Fibroblast of upper back skin (primary cell): ENCODE measurements at places on chromosomes 16 and 17.
A peak's percentile ranks its signal among the peaks of the same experiment; 100 is the strongest.

GRCh38 chr17:35645923-35646322, 58.8 kb downstream of the AP2B1 start:
- no peak for DNase-seq

GRCh38 chr16:68902969-68903345, 59.6 kb downstream of the TANGO6 start:
- no peak for DNase-seq

DNA sequence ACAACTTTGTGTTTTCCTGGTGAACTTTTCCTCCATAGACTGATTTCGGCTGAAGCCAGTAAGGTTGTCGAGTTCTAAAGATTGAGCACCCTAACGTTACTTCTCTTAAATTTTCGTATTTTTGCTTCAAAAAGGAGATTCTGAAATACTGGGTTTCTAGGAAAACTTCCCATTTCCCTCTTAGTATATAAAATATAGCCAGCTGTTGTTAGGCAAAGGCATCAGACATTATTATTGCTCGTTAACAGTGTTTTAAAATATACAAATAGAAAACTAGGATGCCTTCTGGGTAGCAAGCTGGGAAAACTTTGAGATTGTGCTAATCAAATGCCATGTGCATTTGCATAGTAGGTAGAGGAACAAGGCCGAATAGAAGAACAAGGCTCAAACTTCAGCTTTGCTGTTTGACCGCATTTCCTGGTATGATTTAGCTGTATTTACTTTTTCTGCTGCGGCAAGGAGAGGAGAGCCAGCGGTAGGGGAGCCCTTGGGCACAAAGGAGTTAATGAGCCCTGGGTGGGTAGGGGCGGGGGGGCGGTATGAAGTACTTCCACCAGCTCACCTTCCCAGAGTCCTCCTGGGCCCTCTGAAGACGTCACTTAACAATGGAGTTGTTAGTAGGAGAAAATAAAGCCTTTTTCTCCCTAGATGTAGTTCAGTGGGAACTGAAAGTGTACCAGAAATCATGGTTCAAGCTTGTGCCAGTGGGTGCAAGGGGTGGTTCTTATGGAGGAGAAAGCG, 151.9 kb downstream of the MSI2 start:
- DNase-seq = no peak

DNA sequence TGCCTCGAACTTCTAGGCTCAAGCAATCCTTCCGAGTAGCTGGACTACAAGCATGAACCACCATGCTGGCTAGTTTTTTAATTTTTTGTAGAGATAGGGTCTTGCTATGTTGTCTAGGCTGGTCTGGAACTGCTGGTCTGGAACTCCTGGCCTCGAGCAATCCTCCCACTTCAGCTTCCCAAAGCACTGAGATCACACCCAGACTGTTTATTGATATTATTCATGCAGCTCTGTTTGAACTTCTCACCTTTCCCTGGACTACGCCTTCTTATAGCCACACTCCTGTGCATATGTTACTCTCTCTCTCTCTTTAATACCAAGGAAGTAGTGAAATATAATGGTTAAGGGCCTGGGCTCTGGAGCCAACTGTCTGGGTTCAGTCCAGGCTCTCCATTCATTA, 4.6 kb downstream of the COG7 start:
- no peak for DNase-seq

- DNase-seq = no peak
These were observed 16.6 kb downstream of the CMIP start for GRCh38 chr16:81461243-81461642.

GRCh38 chr16:17437127-17437720, 33.5 kb downstream of the XYLT1 start:
- DNase-seq = peak; percentile 16

DNA sequence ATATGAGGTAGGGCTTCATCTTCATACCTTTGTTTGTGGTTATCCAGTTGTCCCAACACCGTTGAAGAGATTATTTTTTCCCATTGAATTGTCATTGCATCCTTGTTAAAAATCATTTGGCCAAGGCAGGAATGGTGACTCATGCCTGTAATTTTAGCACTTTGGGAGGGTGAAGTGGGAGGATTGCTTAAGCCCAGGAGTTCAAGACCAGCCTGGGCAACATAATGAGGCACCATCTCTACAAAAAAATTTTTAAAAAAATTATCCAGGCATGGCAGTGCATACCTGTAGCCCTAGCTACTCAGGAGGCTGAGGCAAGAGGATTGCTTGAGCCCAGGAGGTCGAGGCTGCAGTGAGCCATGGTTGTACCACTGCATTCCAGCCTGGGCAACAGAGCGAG, 223.9 kb downstream of the TANC2 start:
- DNase-seq = no peak

DNA sequence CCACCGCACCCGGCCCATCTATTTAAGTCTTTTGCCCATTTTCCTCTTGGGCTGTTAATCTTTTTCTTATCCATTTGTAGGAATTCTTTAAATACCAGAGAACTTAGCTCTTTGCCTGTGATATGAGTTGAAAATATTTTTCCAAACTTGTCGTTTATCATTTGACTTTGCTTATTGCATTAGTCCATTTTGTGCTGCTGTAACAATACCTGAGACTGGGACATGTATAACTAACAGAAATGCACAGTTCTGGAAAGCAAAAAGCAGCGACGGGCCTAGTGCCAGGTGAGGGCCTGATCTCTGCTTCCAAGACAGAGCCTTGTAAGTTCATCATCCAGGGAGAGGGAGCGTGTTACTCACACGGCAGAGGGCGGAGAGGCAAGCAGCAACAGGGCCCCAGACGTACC, 25.6 kb upstream of the BHLHA9 start:
- DNase-seq = peak; percentile 18

DNA sequence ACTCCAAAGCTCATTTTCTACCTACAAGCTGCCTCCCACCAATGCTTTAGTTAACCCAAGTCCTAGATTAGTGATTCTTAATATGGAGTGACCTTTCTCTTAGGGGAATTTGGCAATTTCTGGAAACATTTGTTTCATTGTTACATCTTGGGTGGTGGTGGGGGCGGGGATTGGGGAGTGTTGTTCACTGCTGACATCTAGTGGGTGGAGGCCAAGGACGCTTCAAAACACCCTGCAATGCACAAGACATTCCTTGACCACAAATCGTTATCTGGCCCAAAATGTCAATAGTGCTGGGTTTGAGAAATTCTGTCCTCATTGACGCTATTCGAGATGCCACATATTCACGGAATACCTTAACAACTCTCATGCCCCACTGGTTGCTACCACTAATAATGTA, 282.9 kb downstream of the RBFOX1 start:
- no peak for DNase-seq

DNA sequence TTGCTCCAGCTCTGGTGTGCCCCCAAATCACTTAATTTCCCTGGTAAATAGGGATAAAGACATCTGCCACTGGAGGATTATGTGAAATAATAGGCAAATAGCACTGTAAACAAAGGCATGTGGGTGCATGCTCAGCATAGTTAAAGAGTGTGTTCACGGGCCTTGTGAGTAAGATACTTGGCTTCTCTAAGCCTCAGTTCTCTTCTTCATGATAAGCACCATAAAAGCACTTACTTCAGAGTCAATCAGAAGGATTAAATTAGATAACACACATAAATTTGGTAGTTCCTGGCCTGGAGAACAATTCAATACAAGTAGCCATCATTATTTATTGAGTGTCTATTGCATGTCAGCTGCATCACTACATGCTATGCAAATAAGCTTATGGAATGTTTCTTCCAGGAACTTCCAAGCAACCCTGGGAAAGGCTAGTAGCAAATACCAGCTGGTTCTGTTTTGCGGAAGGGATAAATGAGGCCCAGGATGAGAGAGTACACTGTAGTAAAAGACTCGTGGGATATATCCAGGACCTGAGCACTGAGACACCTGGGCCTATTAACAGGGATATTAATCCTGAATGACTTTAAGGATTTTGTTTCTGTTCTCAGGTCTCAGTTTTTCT, 14.5 kb downstream of the CCL11 start:
- DNase-seq = peak; percentile 70

GRCh38 chr17:76439314-76439928, 13.5 kb downstream of the UBE2O start:
- no peak for DNase-seq

- DNase-seq = no peak
These were observed 7.1 kb downstream of the ERBB2 start for GRCh38 chr17:39706921-39707337.

DNA sequence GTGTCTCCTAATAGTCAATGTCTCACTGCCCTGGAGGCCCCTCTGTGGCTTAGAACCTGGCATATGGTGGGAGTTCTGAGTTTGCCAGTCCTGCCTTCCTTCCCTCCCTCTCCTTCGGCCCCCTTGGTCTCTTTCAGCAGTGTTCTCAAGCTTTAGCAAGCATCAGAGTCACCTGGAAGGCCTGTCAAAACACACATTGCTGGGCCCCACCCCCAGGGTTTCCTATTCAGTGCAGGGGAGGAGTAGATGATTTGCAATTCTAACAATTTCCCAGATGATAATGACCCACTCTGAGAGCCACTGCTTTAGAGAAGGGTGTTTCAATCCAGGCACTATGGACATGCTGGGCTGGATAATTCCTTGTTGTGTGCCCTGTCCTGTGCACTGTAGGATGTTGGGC, 26.4 kb upstream of the TMEM220 start:
- DNase-seq = no peak

- no peak for DNase-seq
These were observed 1.9 kb downstream of the PFN1 start for GRCh38 chr17:4946312-4946976.

DNA sequence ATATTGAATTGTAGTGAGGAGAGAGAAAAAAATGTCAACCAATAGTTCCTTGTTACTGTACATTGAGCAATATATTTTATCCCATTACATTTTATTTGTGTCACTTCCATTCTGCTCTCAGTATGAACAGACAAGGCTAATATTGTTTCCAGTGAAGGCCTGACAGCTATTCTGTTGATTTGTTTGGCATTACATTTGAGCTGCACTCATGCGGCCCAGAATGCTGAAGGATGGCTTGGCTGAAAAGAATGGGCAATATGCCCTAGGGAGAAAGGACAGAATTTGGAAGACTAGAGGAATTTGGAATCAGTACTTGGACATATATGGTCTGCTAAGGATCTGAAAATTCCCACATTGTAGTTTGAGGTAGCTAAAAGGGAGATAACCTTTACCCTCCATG, 1294.4 kb downstream of the CDH8 start:
- DNase-seq = no peak

GRCh38 chr17:218432-219110, 37.1 kb upstream of the DOC2B start:
- no peak for DNase-seq

DNA sequence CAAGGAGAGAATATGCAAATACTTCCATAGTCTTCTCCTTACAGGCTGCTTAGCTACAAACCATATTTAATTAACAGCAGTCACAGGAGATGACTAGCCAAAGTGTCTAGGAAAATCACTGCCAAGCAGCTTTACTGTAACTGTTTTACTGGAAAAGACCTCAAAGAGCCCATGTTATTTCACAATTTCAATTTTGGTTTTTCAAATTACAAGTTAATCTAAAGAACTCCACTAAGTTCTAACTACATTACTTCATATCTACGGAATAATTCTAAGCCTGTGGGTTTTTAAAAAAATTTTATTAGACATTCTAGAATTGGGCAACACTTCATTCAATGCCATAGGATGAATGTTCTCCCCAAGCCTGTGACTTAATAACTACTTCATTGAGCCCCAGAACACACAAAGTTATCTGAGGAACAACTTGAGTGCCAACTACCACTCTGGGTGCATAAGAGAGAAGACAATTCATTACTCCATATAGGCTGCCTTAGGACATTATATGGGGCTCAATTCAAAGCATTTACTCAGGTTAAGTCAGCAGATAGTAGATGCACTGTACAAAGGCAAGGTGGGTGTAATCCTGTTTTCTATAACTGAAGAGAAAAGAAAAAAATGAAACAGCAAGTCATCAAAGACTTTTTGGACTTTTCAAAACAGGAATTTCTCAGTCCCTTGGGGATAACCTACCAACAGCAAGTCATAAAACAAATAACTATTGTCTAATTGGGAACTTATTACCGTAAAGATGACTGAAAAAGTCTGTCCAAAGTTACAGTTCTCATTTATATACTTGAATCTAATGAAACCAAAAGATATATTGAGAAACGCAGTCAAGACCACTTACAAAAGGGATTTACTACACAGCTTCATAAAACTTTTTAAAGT, 33.0 kb downstream of the STAT3 start:
- DNase-seq = peak; percentile 57

DNA sequence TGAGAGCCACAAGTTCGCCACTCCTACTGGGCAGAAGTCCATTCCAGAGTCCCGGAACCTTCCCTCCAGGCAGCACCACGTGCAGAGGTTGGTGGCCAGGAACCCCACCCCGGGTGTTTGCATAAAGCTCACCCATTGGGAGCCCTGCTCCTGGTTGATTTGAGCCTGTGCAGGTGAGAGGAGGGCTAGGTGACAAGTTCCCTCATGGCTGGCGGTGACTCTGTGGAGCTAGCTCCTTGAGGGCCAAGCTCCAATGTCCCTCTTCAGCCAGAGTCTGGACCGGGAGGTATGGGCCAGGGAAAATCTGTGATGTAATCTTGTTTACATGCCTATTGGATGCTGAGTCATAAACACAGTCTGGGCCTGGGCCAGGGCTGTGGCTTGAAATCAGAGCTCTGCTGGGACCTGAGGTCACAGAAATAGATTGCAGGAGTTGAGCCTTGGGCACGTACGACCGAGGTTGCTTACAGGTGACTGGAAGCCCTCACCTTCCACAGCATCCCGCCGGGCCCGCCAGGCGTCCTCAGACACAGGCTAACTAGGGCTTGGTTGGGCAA, 118.9 kb downstream of the AATF start:
- peak; percentile 34 for DNase-seq

DNA sequence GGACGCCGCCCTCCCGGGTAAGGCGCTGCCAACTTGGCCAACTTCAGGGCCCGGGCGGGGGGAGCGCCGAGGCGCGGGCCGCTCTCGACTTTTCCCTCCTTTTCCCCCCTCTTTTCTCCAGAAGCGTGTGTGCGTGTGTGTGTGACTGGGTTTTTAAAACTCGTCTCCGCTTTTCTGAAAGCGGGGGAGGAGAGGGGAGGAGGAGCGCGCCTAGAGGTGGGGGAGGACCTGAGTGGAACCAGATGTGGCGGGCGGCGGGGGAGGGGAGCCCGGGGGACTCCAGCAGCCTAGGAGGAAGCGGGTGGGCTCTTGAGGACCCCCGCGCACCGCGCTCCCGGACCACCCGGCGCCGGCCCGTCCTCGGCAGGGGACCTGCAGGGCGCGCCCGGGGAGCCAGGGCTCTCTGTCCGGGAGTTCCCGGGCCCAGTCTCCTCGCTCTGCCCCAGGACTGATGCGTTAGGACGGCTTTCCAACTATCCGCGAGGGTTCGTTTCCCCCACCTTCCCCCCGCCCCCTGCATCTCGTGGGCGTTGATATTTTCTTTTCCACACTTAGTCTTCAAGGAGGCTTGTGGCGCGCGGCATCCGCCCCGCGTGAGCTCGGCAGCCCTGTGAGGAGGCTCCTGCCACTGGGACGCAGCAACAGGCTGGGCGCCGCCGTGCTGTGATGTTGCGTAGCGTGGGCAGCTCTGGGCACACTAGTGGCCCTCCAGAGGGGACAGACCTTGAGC, 599 bp downstream of the MRC2 start:
- peak; percentile 88 for DNase-seq
